ENCODE measurements at places on chromosomes 5 and 9.

GRCh38 chr5:16740066-16740810 is 123.4 kb upstream of the RETREG1 start:
- no peak for DNase-seq

GRCh38 chr5:9222054-9222976 is 323.6 kb downstream of the SEMA5A start:
- DNase-seq = no peak

- no peak for DNase-seq
Measured at GRCh38 chr5:169626779-169627178, 10.3 kb upstream of the DOCK2 start.

- DNase-seq = no peak
Measured at GRCh38 chr5:127608077-127608660, 40.7 kb upstream of the CTXN3 start.

Measured in erythroblast (primary cell).